ENCODE measurements at places on chromosomes 16 and 17. TPM values are rescaled to one million over a fixed set of nuclear protein-coding genes. Genes with fewer than 3 reads are reported as not detected.

Gene CLEC18A
- total RNA-seq: 1.7 TPM

- no peak for DNase-seq
Observed at GRCh38 chr17:72515291-72516065, 394.7 kb downstream of the SOX9 start.

- no peak for DNase-seq
Observed at GRCh38 chr17:45667591-45668171, 116.4 kb upstream of the CRHR1 start.

Gene CCL22
- not detected for total RNA-seq

DNA sequence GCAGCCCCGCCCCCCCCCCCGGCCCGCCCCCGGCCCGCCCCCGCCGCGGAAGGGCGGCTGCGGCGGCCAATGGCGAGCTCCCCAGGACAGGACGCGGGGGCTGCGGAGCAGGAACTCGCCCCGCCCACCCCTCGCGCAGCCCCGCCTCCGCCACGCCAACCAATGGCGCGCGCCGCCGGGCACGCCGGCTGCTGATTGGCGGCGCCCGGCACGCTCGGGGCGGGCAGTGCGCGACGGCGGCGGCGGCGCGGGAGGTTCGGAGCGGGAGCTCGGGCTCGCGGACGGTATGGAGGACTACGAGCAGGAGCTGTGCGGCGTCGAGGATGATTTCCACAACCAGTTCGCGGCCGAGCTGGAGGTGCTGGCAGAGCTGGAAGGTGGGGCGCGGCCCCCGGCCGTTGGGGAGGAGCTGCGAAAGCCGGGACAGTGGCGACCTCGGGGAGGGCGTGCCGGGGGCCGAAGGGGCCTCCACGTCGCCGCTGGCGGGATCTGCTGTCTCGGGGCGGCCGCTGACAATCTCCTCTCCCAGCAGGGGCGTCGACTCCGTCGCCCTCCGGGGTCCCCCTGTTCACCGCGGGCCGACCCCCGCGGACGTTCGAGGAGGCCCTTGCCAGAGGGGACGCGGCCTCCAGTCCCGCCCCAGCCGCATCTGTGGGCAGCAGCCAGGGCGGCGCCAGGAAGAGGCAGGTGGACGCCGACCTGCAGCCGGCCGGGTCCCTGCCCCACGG lies at the start of gene CHTF18:
CHTF18 (plus strand) TSS at position 222 of the 728 bp plus-strand sequence; CDS start at position 287, 65 bp downstream.
- peak; percentile 96 for DNase-seq

Gene GAST
- not detected for total RNA-seq

GRCh38 chr17:73304971-73305812 lies 6.6 kb downstream of the CDC42EP4 start:
- DNase-seq: no peak

Gene C17orf50
- total RNA-seq: not detected

DNA sequence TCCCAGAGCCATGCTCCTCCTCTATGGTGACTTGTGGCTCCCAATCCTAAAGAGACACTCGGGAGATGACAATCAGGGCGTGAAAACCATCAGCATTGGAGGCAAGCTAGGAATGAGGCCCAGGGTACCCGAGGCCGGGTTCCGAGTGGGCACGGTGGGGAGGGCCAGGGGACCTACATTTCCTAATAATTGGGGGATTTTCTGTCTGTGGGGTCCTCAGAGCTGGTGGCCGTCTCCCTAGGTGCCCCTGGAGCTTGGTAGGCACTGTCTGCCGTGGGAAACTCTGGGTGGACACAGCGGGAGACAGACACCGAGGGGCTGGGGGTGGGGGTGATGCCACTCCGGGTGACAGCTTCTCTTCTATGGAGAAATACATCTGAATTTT lies 312.5 kb upstream of the TNRC6C start:
- DNase-seq: no peak

DNA sequence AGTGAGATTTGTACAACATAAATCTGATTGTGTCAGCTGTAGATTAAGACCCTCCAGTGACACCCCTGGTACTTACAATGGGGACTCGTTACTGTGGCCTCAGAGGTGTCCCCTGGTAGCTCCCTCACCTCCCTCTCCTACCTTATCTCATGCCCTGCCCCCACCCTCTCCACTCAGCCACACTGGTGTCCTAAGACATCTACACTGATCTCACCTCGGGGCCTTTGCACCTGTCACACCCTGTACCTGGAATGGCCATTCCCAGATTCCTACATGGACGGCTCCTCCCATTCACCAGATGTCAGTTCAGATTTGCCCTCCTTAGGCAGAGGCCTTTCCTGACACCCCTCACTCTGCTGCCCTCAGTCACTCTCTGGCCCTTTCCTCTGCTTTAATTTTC lies 319.3 kb downstream of the CPPED1 start:
- DNase-seq: no peak

All from CD4-positive, alpha-beta T cell (primary cell).